Activated CD4-positive, alpha-beta T cell treated with anti-CD3 and anti-CD28 coated beads, Interleukin-2, Interleukin-6, amounts not matched to agents 100 ng/mL and 50 ng/mL, durations not matched to agents 16 hours and 8 hours (primary cell): ENCODE measurements at places on chromosomes 16 and 17.

- DNase-seq: peak; percentile 84
Measured at GRCh38 chr17:57892146-57892819, 42.4 kb upstream of the MRPS23 start.

DNA sequence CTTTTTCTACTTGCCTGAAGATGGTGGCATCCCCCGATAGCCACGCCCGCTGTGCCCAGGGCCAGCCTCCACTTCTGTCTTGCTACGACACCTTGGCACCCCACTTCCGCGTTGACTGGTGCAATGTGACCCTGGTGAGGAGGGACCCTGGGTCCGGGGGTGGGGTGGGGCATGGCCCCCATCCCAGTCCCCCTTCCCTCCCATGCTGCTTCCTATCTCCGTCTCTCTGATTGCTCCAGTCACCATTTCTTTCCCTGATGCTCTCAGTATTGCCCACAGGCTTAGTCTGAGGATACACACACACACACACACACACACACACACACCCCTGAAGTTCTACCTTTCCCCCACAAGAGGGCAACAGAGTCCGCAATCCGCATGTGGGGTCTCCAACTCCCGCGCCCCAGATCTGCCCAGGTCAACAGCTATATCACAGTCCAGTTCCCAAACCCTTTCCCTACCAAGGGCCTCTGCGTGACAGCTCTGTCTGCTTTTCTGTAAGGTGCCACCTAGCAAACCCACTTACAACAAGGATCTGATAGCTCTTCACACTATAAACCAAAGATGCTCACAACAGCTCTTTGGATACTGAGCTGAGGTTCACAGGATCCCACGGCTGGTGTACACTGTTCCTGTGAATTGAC lies 3.4 kb downstream of the SGCA start:
- peak; percentile 68 for DNase-seq

GRCh38 chr17:12605222-12605621 lies 60.5 kb upstream of the MYOCD start:
- DNase-seq: no peak

DNA sequence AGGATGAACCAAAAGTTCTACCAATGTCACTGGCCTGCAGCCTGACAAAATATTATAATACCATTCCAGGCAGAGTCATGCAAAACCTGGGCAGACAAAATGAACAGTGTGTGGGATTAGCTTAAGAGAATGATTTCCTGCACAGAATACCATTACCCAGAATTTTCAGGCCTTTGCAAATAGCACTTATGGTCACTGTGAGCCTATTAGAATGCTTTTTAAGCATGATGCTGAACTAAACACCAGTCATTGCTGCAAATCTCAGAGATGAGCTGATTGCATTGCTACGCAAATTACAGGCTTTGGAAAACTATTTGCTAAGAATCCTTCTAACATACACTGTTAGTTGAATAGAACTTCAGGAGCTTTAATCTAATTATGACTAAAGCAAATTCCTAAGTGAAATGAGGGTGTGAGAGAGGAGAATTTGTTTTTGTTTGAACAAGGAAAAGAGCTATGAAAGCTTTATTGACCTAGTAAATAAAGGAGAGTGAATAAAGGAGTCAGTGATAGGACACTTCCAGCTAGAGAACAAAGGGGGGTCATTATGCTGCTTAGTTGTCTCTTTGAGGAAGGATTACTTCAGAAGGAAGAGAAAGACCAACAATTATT lies 398.8 kb downstream of the HS3ST3B1 start:
- DNase-seq: no peak

- peak; percentile 77 for DNase-seq
Measured at GRCh38 chr17:17151962-17152361, 54.2 kb downstream of the PLD6 start.

GRCh38 chr17:8710813-8711212 lies 33.8 kb downstream of the CCDC42 start:
- no peak for DNase-seq

DNA sequence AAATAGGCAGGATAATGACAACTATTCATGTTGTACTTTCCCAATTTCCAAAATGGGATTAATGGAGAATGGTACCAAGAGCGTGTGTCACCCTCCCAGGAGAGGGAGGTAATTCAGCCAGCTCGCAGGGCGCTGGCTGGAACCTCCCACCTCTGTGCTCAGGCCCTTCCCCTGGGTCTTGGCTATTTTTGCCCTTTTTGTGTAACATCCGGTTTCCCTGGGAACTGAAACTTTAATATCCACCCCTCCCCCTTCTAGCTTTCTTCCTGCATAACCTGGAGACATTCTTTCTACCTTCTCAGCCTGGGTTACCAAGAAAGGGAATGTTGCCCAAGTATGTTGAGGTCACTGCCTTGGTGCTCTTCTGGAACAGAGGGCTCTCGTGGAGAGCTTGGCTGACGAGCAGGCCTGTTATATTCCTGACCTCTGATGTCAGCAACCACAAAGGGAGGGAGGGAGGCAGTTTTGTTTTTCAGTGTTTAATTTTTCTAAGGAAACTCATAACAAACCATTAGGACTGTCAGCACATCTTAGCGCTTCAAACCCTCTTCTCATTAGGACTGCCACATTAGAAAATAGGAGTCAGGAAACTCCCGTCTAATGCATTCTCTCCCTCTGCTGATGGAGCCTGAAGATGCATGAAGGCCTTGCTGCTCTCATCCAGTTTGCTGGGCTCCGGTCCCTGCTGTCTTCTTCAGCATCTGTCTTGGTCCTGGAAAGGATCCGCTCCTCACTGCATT lies 25.6 kb downstream of the ITGB3 start:
- no peak for DNase-seq

GRCh38 chr17:64387145-64387473 lies 3.6 kb downstream of the PECAM1 start:
- DNase-seq: no peak

DNA sequence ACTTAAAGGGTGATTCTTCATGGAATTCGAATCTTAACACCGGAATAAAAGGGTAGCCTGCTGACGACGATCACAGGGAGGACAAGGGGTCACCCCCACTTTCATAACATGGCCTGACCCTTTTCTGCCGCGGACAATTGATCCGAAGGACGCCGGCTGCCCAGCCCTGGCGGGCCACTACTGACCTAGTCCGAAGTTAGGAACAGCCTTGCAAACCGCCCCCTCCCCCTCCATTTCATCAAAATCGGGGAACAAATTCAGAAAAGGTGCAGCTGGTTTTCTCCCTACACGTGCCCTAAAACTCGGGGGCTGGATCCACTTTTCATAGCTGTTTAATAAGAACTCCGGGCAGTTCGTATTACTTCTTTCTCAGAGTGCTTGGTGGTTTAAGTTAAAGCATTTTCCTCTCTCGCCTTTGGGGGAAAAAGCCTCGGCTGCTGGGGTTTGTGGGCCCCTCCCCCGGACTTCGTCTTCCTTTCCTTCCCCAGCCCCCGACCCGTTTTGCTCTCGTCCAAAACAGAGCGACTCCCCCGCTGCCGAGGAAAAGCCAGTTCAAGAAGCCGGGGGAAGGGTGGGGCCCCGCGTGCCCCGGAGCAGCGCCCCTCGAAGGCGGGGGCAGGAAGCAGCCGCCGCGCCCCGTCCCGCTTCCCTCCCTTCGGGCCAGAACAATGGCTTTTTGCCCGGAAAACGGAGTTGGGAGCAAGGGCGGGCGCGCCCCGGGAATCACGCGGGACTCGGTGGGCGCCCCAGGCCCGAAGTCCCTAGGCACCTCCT lies 641 bp upstream of the CBX2 start:
- peak; percentile 25 for DNase-seq

DNA sequence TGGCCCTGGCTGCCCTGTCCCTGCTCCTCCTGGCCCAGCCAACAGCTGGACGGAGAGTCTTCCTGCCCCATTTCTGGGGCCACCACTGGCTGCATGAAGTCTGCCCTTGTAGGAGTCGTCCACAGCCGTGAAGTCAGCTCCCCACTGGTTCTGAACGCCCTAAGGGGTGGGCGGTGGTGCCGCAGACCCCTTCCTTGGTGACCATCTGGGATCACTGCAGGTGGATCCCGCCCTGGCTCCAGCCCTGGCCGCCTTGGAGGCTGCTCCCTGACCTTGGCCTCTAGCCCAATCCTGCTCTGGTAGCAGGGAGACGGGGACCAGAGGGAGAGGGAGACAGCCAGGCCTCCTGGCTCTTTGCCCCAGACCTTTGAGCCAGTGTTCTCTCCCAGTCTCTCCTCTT lies 35.4 kb downstream of the MGAT5B start:
- no peak for DNase-seq

- DNase-seq: no peak
Measured at GRCh38 chr16:22688463-22688862, 125.5 kb upstream of the HS3ST2 start.
